ENCODE measurements at places on chromosomes 5 and 9.

DNA sequence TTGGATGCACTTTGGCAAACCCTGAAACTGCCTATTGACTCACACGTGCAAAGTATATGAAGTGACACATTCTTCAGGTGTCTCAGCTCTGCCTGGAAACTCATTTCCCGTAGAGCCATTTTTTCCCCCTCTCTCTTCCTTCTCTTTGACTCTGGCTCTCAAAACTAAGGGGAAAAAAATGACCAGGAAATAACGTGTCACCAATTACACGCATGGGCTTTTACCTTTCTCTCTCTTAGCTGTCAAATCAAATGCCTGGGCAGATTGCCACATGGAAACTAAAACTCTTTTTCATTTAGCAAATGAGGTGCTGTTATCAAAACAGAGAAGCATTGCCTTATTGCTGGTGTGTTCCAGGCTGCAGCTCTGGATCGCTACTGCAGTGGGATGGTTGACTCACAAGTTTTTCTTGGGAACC, 18.3 kb upstream of the IFNK start:
- no peak for DNase-seq

DNA sequence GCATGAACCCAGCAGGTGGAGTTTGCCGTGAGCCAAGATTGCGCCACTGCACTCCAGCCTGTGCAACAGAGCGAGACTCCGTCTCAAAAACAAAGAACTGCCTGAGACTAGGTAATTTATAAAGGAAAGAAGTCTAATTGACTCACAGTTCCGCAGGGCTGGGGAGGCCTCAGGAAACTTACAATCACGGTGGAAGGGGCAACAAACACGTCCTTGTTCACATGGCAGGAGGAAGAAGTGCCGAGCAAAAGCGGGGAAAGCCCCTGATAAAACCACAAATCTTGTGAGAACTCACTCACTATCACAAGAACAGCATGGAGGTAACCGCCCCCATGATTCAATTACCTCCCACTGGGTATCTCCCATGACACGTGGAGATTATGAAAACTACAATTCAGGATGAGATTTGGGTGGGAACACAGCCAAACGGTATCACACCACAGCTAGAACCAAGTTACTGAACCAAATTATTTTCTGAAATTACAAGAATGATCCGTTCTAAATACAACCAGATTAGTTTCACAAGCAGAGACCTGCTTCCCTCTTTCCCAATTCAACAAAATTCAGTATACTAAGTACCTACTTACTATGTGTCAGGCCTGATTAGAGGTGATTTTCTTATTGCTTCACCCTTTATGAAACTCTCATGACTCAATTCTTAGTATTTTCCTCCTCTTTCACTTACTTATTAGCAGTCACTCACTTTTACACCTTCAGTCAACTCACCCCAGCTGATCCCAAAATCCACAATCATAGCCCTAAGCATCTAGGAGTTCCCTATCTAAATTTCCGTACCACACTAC, 8.4 kb downstream of the UBTD2 start:
- DNase-seq, result peak; percentile 87

DNA sequence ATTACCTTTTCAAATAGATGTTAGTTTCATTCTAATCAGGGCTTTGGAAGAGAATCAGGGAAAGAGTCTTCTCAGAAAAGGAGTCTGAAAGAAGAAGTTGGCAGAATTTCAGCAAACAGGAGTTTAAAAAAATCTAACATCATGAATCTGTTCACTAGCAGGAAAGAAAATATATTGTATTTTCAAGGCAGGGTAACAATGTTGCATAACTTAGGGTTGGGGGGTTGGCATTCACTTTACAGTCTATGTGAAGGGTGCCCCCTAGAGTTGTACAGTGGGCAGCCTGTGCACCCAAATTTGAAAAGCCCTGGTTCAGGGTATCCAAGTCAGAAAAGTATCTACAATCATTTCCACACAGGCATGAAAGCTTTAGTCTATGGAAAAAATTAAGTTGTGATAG, 348.4 kb upstream of the SLC30A5 start:
- no peak for DNase-seq

- DNase-seq, result no peak
Measured at GRCh38 chr9:122498883-122499288, 11.7 kb upstream of the OR1J2 start.

DNA sequence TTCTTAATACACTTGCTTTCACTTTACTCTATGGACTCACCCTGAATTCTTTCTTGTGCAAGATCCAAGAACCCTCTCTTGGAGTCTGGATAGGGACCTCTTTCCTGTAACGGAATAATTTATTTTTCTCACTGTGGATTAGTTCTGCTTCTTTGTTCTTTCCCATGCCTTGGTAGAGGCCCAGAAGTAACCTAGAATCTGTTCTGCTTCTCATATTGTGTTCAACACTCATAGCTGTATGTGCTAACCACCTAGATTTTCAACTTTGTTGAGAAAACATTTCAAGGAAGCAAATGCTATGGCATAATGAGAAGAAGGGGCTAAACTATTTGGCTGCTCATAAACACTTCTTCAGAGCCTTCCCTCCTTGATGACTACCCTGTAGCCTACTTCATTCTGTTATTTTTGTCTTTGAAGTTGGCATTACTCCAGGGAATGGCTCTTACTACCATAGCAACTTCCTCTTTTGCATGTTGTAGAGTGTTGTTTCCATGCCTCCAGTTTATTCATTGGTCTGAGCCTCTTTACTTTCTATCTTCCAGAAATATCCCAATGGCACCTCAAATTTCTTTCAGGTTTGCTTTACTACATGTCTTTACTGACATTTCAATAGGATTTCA, 74.3 kb downstream of the KIAA0825 start:
- no peak for DNase-seq

DNA sequence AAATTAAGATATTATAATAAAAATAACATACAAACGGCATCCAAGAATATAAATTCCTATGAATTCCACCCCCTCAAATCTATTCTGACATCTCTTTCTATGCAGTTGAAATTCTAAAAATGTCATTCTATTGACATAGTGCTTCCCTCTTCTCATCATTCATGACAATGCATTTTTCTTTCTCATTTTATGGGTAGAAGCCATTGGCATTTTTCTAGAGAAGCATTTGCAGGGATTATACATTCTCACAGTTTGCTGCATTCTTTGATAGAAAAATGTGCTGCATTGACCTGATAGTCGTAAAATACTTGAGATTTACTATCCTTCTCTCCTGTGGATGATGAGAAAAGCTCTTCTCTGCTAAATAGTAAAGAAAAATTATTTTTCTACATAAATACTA, 760.9 kb upstream of the ACO1 start:
- DNase-seq, result no peak

GRCh38 chr9:89664896-89665329, 60.1 kb downstream of the GADD45G start:
- no peak for DNase-seq

GRCh38 chr9:134915046-134915985, 2.4 kb downstream of the FCN1 start:
- DNase-seq, result peak; percentile 51

DNA sequence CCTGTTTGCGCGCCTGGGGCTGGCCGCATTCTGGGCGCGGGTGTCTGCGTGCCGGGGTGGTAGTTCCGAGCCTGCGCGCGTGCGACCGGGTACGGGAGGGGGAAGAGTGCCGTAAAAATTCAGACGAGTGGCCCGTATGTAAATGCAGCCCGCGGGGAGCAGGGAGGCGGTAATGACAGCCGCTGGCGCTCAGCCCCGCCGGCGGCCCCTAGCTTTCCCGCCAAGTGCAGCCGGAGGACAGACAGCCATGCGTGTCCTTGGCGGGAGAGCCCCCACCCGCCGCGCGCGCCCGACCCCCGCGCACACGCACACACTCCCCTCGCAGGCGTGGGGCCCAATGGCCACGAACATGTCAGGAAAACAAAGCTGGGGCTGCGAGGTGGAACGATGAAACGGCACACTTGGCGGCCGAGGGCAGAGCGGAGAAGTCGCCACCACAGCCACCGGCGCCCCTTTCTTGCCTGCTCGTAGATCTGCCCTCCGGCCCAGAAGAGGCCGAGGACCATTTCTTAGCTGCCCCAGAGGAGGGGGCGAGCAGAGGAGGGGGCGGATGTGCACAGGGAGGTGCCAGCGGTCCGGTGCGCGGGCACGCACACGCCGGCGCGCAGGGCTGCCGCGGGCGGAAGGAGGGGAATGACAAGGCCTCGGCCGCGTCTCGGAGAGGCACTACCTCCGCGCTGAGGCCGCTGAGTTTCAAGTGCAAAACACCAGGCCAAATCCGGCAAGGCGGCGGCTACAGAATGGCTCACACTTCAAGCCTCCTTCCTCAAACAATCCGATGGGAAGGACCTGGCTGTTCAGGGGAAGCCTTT, 208.4 kb downstream of the MEF2C start:
- peak; percentile 63 for DNase-seq

DNA sequence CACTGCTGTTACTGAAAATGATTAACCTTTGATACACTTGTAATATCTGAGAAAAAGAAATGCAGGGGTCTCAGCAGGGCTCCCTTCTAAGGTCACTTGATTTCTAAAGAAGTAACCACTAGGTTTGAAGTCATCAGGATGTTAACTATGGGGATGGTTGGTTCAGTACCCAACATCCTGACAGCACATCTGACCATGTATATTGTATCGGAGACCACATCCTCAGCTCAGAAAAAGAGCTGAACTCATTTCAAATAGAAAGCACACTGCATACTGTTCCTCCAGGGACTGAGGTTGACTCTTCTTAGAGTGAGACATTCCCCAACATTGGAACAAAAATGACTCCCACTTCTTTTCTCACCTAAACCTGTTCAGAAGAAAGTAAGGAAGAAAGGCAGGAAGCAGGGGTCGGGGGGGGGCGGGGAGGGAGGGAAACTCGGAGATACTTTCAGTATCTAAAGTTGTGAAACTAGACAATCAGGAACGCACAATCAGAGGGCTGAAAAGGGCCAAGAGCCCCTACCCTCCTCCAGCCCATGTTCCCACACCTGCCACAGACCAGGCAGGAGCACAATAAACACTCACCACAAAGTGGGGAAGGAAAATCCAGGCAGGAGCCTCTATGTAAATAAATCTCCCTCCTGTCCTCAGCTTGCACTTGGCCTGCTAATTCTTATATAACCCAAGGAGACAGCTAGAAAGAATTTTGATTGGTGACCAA, 730 bp upstream of the GZMA start:
- DNase-seq, result no peak

GRCh38 chr5:24264547-24264946, 380.2 kb downstream of the CDH10 start:
- no peak for DNase-seq

DNA sequence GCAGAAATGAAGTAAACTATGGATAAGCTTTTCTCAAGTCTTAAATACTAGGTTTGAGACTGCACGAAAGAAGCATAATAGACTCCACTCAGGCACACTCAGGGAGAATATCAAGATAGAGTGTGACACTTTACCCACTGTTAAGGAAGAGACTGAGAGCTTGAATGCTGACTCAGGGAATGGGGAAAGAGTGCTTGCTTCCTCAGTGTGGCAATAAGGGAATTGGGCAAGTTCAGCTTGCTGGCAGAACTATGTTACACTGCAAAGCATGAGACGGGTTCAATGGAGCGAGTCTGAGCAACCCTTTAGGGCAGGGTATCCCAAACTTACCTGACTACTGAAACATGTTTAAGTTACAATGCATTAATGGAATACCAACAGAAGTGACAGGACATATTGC, 237.7 kb upstream of the MEF2C start:
- DNase-seq, result no peak

GRCh38 chr5:1510631-1511030, 13.1 kb downstream of the LPCAT1 start:
- DNase-seq, result peak; percentile 49

DNA sequence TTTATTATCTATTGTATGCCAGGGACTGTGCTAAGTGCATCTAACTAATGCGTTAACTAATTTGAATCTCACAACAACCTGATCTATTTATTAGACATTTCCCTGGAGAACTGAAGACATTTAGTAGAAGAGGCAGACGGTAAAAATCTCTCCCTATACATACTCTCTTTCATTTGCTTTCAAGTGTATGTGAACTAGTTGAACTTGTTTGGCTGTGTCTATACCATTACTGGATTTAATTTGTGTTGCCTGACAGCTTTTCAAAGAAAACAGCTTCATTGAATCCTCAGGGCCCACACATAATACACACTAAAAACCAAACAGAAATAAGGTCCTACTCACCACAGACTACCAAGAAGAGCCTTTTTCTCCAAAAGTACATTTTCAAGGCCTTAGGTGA, 133.6 kb upstream of the NR3C1 start:
- no peak for DNase-seq

GRCh38 chr5:159564031-159564430, 233.7 kb upstream of the IL12B start:
- DNase-seq, result no peak

DNA sequence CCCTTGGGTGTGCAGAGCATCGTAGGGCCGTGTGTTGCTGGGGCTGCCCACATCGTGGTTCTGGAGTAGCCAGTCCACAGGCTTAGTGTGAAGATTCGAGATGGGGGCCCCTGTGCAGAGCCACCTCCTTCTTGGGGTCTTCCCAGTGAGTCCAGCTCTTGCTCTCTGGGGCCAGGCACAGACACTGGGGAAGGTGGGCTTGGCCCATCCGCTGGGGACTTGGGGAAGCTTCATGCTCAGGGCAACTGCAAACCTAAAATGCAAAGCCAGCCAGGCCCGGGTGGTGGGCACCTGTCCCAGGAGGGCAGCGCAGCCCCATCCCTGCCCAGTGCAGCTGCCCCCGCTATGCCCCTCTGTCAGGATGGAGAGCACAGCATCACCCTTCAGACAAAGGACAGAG, 46.4 kb upstream of the LRRC14B start:
- DNase-seq, result no peak

Measured in activated effector memory CD4-positive, alpha-beta T cell treated with anti-CD3 and anti-CD28 coated beads, Interleukin-2, amount 50 U/mL, for 16 hours (primary cell).